Prostate gland (tissue), 2 donors: ENCODE measurements at places on chromosomes 6 and 20. TPM values are rescaled to one million over a fixed set of nuclear protein-coding genes. Genes with fewer than 3 reads are reported as not detected.

The SEMG1 gene
- 0.14 TPM for total RNA-seq

The HLA-E gene
- 354 TPM for total RNA-seq

DNA sequence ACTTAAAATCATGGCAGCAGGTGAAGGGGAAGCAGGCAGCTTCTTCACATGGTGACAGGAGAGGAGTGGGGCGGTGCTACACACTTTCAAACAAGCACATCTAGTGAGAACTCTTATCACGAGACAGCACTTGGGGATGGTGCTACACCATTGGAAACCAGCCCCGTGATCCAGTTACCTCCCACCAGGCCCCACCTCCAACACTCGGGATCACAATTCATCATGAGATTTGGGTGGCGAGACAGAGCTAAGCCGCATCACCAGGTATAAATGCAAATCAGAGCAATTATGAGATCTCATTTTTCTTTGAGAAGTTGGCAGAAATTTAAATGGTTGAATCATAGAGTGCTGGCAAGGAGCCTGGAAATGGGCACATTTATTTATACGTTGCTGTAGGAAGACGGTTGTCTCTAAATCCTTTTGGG is 31.4 kb downstream of the IGF2R start:
- no peak overlapping the region for H3K4me3 ChIP-seq
- DNase-seq, result no peak
- H3K4me1 ChIP-seq, result no peaks in the 10 kb centered on the region
- no peak overlapping the region for H3K27ac ChIP-seq
- H3K36me3 ChIP-seq, result no peaks in the 10 kb centered on the region
- no peaks in the 10 kb centered on the region for H3K27me3 ChIP-seq

GRCh38 chr20:19449051-19449450 is 236.6 kb downstream of the SLC24A3 start:
- no peaks in the 10 kb centered on the region for H3K4me1 ChIP-seq
- DNase-seq, result no peak
- H3K27me3 ChIP-seq, result no peaks in the 10 kb centered on the region
- H3K36me3 ChIP-seq, result no peaks in the 10 kb centered on the region
- H3K27ac ChIP-seq, result no peak overlapping the region
- no peak overlapping the region for H3K4me3 ChIP-seq

GRCh38 chr20:19969106-19969505 is 48.1 kb upstream of the NAA20 start:
- no peak overlapping the region for H3K4me3 ChIP-seq
- no peak overlapping the region for H3K27ac ChIP-seq
- DNase-seq, result no peak
- no peaks in the 10 kb centered on the region for H3K36me3 ChIP-seq
